Naive thymus-derived CD8-positive, alpha-beta T cell (primary cell): ENCODE measurements at places on chromosomes 7 and 10. TPM values are rescaled to one million over a fixed set of nuclear protein-coding genes. Genes with fewer than 3 reads are reported as not detected.

Gene HOXA4
- total RNA-seq = 0.31 TPM

DNA sequence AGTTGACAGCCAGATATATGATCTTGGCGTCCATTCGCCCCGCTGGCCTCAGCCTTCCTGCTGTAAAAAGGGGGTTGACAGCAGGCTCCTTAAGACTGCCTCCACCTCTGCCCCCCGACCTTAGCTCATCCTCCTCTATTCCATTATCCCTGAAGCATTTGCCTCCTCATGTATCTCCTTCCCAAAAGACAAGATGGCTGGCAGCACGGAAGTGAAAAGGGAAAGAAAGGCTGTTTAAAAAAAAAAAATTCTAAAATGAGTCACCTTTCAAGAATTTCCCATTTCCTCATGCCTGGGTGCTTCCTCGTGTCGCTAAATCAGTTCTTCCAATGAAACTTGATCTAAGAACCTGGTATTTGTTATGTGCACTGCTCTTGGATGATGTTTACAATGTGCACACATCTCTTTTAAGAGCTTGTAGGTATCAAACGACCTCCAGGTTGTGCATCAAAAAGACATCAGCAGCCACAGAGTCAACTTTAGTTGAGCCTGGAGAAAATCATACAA, 1.7 kb downstream of the SCRN1 start:
- DNase-seq = no peak

Gene SFXN4
- 20.4 TPM for total RNA-seq

Gene TBX20
- total RNA-seq = not detected

- DNase-seq = no peak
Observed at GRCh38 chr10:108338146-108338545, 1173.6 kb upstream of the SORCS1 start.

Gene HHEX
- 3.2 TPM for total RNA-seq

Gene DTX2
- total RNA-seq = 43.7 TPM

DNA sequence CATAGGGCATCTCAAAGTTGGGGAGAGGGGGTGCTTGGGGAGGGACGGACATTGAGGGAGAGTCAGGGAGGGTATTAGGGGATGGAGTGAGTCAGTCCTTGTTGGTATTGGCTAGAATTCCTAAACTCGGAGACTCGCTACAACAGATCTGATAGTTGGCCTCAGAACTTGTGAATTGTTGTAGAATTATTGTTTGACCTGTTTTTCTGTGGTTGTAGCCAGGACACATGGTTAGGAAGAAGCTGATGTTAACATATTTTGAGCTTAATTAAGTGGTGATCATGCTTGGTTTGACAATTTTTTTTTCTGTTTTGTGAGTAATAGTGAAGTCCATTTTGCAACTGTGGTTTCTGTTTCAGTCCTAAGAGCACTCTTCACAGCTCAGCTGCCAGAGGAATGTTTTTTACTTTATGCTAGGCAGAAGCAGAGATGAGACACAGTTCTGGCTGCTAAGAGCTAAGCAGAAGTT, 1190.3 kb upstream of the C7orf33 start:
- DNase-seq = no peak

DNA sequence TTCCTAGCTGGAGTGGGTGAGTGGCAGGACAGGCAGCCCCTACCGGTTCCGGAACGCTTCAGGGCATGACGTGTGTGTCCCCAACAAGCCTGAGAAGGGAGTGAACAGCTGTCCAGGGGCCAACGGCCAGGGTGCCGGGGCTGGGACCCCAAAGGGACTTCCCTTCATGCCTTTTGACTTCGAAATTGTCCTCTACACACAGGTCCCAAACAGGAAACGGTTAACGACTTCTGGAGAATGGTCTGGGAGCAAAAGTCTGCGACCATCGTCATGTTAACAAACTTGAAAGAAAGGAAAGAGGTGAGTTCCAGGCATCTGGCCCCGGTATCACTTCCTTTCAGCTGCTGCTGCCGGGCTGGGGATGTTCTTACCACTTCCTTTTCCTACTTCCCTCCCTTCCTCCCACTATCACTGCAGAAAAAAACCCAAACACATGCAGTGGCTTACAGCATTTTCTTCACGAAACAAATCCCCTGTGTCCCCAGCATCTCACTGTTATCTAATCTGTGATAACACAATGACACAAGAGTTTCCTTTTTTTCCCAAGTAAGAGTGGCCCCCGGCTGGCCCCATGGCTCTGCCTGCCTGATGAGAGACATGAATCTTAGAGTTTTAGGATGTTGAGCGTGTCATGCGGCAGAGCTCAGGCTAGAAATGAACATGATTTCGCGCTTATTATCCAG, 63.2 kb downstream of the MKI67 start:
- DNase-seq = no peak

GRCh38 chr10:43261578-43262396, 5.1 kb downstream of the RASGEF1A start:
- DNase-seq = no peak

DNA sequence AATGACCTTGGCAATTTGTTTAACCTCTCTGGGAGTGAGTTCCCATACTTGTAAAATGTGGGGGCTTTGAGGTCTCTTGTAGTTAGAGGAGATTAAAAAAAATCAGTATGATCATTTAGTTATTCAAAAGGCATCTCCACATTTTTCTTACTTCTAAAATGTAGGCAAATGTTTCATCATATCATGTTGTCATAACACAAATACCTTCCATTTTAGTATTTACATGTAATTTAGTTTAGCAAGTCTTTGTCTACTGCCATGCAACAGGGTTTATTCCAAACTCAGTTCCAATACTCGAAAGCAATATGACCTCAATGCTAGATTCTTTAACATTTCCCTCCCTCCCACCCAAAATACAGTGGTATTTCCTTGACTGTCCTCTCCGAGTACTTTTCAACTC, 262.8 kb upstream of the IMMP2L start:
- DNase-seq = no peak

- no peak for DNase-seq
Observed at GRCh38 chr7:155557778-155558177, 11.4 kb upstream of the CNPY1 start.

DNA sequence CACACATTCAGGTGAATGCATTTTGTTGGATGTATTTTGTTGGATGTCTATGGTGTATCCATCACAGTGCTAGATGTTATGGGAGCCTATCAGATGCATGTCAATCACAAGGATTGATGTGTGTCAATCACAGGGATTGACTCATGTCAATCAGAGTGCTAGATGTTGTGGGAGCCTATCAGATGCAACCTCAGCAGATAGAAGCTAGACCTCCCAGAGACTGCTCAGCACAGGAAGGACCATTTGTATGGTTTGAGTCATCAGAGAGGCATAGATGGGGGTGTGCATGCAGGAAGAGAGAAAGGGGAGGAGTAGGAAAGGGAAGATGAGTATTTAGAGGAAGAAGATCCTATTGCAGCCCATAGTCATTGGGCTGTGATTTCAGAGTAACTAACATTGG, 48.3 kb upstream of the PITRM1 start:
- no peak for DNase-seq

Gene PIP4K2A
- total RNA-seq = 152 TPM

- no peak for DNase-seq
Observed at GRCh38 chr10:71561003-71561574, 158.5 kb downstream of the C10orf105 start.

Gene HOGA1
- not detected for total RNA-seq

DNA sequence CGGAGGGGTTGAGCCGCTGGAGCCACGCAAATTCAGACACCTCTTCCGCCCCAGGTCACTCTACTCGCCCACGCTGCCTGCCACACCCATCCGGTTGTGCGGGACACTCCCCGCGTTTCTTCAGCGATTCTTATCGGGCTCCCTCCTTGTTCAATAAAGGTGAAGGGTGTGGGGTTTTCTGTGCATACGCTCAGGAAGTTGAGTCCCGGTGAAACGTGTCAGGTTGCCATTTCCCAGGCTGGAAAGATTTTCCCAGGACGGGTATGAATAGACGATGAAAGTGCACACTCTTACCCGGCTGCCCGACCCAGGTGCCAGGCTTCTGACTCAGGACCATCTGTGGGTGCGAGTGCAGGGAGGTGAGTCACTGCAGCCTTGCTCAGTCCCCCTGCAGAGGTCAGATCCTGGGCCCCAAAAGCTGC, 22.0 kb downstream of the KLF6 start:
- no peak for DNase-seq

Gene FAM25C
- not detected for total RNA-seq

DNA sequence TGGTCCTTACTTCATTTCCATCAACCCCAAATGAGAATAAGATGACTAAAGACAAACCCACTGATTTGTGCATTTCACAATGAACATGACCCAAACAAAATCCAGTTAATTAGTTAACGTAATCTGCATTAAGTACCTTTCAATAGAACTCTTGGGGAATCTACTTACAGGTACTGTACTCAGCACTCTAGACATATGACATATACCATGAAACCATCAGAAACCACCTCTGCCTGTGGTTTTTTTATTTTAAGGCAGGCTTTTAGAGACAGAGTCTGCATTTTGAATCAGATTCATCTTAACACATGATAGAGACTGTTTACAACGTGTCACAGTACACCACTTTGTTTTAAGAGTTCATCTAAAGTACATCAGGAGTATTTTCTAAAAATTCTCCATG, 168.4 kb downstream of the BTAF1 start:
- no peak for DNase-seq

- DNase-seq = no peak
Observed at GRCh38 chr10:98560565-98560964, 113.8 kb upstream of the HPS1 start.

DNA sequence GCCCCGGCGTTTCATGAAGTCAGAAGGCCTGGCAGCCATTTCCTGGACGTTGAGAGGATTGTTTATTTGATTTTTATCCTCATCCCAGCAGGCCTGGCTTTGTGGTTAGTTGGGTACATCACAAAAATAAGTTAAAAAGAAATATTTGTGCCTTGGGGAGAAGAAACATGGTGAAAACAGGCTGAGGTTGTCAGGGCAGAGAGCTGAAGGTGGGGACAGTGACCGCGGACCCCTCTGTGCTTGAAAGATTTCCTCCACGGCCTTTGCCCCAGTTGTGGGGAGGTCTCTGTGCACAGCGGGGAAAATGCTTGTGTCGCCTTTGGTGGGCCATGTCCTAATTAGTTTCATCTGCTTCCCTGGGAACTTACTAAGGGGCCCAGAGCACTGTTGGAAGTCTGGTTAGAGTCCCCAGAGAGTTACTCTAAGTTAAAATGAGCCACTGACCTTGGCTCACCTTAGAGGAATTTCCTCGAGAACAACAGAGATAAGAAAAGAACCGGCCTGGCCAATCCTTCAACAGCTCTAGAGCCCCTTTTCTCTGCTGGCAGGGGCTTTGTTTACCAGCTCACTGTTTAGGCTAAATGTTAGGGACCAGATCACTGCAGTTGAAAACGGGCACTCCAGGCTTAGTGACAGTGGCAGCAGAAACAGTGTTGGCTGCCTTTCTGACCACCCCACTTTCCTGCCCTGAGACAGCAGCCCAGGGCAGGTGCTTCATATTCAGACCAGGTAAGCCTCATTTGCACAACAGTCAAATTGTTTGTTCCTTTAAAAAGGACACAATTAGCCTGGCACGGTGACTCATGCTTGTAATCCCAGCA, 37.9 kb downstream of the CRCP start:
- DNase-seq = no peak
